ENCODE measurements at places on chromosomes 5 and 9. TPM values are rescaled to one million over a fixed set of nuclear protein-coding genes. Genes with fewer than 3 reads are reported as not detected.

- no peaks in the 10 kb centered on the region for H3K36me3 ChIP-seq
- H3K27me3 ChIP-seq = no peaks in the 10 kb centered on the region
- no peak overlapping the region for H3K4me3 ChIP-seq
- no peak overlapping the region for H3K27ac ChIP-seq
- peaks cover 13% of the 10 kb centered on the region for H3K4me1 ChIP-seq
Observed at GRCh38 chr9:5518937-5519319, 8.6 kb downstream of the PDCD1LG2 start.

DNA sequence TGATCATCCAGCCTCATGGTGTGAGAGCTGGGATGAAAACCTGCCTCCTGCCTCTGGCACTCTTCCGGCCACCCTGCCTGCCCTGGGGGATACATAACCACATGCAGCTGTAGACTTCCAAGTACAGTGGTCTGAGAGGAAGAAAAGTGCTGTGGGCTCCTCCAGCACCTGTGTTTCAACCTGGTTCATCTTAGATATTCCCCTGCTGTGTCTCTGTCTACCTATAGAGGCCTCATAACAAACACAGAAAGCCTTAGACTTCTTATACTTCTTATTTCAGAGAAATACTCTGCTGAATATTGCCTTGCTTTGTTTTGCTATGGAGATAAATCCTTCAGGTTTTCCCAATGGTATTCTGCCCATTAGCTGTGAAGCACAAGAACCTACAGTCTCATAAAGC lies 19.6 kb upstream of the TNFAIP8 start:
- DNase-seq = no peak
- no peak overlapping the region for H3K27ac ChIP-seq
- no peaks in the 10 kb centered on the region for H3K36me3 ChIP-seq
- no peak overlapping the region for H3K4me3 ChIP-seq

DNA sequence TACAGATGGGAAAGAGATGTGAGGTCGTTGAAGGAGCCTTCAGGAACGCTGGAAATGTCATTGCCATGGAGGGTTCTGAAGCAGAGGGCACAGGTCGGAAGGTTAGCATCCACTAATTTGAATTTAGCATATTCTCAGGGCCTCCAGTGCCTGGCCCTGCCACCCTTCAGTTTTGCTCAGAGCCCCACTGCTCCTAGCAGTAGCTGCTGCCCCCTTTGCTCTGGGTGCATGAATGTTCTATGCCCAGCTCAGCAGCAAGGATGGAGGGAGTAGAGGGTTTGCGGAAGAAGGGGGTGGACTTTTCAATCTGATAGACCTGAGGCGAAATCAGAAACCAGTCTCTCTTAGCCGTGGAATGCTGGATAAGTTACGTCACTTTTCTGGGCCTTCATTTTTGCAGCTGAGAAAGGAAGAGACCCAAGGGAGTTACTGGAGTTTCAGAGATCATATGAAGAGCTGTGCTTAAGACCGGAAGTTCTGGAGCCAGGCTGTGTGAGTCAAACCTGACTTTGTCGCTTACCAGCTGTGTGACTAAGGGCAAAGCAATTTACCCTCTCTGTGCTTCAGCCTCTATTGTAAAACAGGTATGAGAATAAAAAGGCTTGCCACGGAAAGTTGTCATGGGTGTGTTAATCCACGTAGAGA lies 133.2 kb upstream of the PANK3 start:
- no peak overlapping the region for H3K27ac ChIP-seq
- peak; percentile 80 for DNase-seq
- peaks cover 7% of the 10 kb centered on the region for H3K4me1 ChIP-seq
- no peak overlapping the region for H3K4me3 ChIP-seq
- H3K36me3 ChIP-seq = no peaks in the 10 kb centered on the region

- no peaks in the 10 kb centered on the region for H3K4me1 ChIP-seq
- no peak for DNase-seq
- H3K36me3 ChIP-seq = no peaks in the 10 kb centered on the region
- H3K27ac ChIP-seq = peak within 1 kb of the TSS; percentile 99
Observed at GRCh38 chr5:51383131-51384121, at the start of gene ISL1. ISL1 (plus strand) TSS chr5:51383448; CDS start chr5:51383672, 224 bp downstream.

- DNase-seq = no peak
- no peaks in the 10 kb centered on the region for H3K27me3 ChIP-seq
- H3K36me3 ChIP-seq = no peaks in the 10 kb centered on the region
- H3K27ac ChIP-seq = no peak overlapping the region
- H3K4me1 ChIP-seq = no peaks in the 10 kb centered on the region
Observed at GRCh38 chr9:19940811-19941535, 152.1 kb upstream of the SLC24A2 start.

DNA sequence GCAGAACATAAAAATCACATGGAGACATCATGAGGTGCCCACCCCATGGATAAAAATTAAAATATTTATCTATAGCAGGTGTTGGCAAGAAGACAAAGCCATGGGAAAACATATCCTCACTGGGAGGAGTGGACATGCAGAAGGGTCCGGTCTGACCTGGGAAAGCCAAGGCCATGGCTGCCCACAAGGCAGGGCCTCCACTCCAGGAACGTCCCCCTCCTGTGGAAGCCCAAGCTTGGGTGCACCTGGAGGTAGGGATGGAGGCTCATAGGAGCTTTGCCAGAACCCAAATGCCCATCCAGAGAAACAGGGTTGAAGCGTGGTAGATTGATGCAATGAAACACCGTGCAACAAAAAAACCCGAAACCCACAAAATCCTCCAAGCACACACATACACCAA lies 81.4 kb upstream of the COL5A1 start:
- H3K27ac ChIP-seq = no peak overlapping the region
- no peaks in the 10 kb centered on the region for H3K27me3 ChIP-seq
- H3K4me3 ChIP-seq = no peak overlapping the region
- no peaks in the 10 kb centered on the region for H3K4me1 ChIP-seq
- H3K36me3 ChIP-seq = no peaks in the 10 kb centered on the region

- H3K4me3 ChIP-seq = no peak overlapping the region
- no peaks in the 10 kb centered on the region for H3K27me3 ChIP-seq
- no peaks in the 10 kb centered on the region for H3K36me3 ChIP-seq
- H3K27ac ChIP-seq = no peak overlapping the region
Observed at GRCh38 chr9:116212986-116213692, 59.5 kb downstream of the PAPPA start.

- DNase-seq = no peak
- peak overlapping the region; percentile 74 for H3K27ac ChIP-seq
- no peaks in the 10 kb centered on the region for H3K36me3 ChIP-seq
- peak overlapping the region; percentile 64 for H3K4me3 ChIP-seq
- H3K4me1 ChIP-seq = peaks cover 24% of the 10 kb centered on the region
Observed at GRCh38 chr5:84383816-84384603, 670 bp downstream of the EDIL3 start.

- no peaks in the 10 kb centered on the region for H3K27me3 ChIP-seq
- peak; percentile 11 for DNase-seq
- no peak overlapping the region for H3K4me3 ChIP-seq
- peaks cover 8% of the 10 kb centered on the region for H3K4me1 ChIP-seq
Observed at GRCh38 chr5:137148655-137149054, 350.5 kb downstream of the SPOCK1 start.

The CCDC69 gene
- total RNA-seq = 84.5 TPM

The PCDHGB3 gene
- 5.4 TPM for total RNA-seq

The SCGB3A2 gene
- total RNA-seq = not detected

The SLC36A3 gene
- not detected for total RNA-seq

The HTR4 gene
- total RNA-seq = 2.9 TPM

The SLC4A9 gene
- total RNA-seq = 0.25 TPM

Measured in vagina (tissue), 2 donors.